ENCODE measurements at places on chromosomes 16 and 17.
A peak's percentile ranks its signal among the peaks of the same experiment; 100 is the strongest.

DNA sequence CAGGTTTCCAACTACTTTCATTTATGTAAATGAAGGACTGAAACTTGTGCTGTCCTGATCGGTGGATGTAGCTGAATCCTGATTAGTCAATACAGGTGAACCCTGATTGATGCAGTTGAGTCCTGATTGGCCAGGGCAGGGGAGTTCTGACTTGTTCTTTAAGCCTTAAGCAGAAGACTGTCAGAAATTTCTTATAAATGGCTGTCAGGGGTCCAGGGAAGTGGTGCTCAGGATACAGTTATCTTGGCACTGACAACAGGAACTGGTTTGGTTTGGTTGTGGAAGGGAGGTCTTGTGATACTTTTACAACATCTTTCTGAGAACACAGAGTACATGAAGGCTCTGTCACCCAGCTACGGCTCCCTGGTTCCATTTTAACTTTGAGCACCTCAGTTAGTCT is 132.1 kb downstream of the KCNJ12 start:
- DNase-seq: no peak

- no peak for DNase-seq
These were observed 96.3 kb upstream of the ZNF469 start for GRCh38 chr16:88286301-88286923.

DNA sequence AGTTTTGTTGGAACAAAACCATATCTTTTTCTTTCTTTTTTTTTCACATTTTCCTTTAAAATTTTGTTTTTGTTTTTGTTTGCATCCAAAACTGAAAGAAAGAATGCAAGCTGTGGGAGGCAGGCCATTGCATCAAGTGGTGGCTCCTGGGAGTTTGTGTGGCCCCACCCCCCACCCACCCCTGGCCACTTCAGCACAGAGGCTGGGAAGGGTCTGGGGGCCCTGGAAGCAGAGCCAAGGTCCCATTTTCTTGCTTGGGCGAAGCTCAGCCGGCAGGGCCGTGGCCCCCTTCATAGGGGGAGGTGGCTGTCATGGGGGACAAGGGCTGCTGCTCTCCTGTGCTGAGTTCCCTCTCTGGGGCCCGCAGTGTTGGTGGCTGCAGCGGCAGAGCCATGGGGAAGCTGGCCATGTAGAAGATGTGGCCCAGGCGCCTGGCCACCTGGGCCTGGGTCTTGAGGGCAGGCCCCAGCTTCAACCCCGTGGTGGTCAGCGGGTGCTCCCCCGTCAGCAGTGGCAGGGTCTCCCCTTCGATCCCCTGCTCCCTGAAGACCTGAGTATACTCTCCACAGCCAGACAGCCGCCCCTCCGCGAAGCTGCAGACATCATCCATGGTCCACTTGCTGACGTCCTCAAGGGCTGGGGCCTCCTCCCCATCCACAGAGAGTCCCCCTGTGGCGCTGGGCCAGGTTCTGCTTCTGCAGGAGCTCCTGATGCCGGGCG is 19.8 kb downstream of the PAFAH1B1 start:
- DNase-seq: no peak

DNA sequence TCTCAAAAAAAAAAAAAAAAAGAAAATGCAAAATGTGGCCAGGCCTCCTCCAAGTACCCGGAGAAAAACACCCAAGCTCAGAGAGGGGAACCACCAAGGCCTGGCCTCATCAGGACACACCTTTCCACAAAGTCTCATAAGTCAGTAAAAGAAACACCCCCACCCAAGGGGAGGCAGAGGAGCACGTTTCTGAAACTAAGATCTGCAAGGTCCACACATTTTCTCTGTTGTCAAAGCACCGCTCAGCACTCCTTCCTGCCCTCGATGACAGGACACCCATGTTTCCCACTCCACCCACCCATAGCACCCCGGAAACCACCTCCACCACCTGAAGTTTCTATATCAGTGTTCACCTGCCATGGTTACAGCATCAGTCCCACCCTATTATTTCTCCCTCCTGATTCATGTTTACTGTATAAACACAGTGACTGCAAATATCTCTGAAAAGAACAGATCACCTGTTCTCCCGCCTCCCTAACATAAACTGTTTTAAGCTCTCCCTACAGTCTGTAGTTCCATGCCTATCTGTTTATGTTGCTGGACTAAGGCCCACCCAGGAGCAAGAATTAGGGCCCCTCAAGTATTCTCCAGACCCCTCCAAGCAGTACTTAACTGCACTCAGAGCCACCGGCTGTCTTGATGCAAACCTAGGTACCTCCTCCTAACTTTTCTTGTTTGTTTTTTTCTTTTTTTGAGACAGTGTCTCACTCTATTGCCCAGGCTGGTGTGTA is 2.0 kb downstream of the CORO7 start:
- DNase-seq: no peak

GRCh38 chr17:69064476-69064875 is 3.7 kb upstream of the ABCA9 start:
- no peak for DNase-seq

DNA sequence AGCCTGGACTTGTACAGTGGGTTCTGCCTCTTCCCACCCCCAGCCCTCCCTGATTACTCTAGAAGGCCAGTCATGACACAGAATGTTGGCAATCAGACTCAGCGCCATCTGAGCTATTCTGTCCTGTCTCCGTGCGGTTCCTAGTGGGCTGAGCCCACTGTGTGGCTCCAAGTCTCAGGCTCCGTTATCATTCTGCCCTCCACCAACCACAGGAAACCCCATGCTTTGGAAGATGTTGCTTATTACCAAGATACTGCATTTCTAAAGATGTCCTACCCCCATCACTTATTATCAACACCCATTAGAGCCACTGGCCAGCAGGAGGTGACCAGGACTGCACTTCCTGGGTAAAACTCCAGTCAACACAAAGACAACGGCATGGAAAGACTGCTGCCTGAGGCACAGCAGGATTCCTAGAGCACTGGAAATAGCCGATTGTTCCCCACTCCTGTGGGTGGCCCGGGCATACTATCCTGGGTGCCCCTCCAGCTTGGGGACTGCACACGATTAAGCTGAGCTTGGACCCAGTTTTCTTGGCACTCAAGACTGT is 133.6 kb downstream of the AATF start:
- DNase-seq: no peak

- no peak for DNase-seq
These were observed 14.6 kb downstream of the SLC46A1 start for GRCh38 chr17:28391401-28391800.

DNA sequence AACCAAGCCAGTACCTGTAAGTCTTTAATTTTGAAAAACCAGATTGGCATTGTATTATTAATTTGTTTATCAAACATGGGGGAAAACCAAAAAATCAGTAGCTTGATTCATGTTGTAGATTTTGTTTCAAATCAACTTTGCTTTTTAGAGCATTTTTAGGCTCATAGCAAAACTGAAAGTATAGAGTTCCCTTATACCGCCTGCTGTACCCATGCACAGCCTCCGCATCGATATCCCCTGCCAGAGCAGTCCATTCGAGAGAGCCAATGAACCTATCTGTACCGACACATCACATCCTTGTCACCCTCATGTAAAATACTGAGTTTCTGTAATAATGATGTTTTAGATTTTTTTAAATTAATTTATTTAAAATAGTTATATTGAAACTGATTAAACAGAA is 16.2 kb upstream of the MRC2 start:
- no peak for DNase-seq

GRCh38 chr17:1498869-1499268 is 6.4 kb upstream of the MYO1C start:
- no peak for DNase-seq

- no peak for DNase-seq
These were observed 7.3 kb downstream of the SLC52A1 start for GRCh38 chr17:5027916-5028315.

- no peak for DNase-seq
These were observed 1.2 kb upstream of the FLYWCH1 start for GRCh38 chr16:2910441-2910969.

DNA sequence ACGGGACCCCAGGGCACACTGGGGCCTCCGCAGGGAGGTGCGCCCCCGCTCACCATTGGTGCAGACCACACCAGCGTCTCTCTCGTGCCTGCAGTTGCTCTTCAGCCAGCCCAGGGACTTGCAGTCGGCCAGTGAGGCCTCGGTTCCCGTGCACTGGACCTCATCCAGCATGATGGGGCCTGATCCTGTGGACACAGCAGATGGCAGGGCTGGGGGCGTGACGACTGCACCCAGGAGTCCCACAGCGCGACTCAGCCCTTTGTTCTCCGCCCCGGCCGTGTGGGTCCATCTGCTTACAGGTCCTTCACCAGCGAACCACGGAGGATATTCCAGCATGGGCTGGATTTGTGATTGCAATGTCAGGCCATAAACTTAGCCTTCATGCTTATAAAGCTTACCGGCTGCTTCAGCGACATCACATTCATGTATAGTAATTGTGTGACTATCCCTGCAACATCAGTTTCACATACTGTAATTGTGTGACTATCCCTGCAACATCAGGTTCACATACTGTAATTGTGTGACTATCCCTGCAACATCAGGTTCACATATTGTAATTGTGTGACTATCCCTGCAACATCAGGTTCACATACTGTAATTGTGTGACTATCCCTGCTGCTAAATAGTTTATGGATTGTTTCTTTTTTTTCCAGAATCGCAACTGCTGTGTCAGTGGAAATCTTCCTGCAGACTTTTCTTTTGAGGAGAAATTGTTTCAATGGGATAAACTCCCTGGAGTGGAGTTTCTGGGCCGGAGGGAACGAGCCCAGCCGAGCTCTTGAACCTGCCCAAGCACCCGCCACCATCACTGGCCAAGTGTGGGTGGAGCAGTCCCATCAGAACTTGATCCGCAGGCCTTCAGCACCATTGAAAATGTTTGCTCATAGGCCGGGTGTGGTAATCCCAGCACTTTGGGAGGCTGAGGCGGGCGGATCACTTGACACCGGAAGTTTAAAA is 4.8 kb downstream of the LGALS3BP start:
- DNase-seq: peak; percentile 70

GRCh38 chr17:19021622-19022083 is 17.1 kb upstream of the FAM83G start:
- DNase-seq: peak; percentile 14

- peak; percentile 90 for DNase-seq
These were observed 21.4 kb downstream of the BAHCC1 start for GRCh38 chr17:81416612-81417011.

DNA sequence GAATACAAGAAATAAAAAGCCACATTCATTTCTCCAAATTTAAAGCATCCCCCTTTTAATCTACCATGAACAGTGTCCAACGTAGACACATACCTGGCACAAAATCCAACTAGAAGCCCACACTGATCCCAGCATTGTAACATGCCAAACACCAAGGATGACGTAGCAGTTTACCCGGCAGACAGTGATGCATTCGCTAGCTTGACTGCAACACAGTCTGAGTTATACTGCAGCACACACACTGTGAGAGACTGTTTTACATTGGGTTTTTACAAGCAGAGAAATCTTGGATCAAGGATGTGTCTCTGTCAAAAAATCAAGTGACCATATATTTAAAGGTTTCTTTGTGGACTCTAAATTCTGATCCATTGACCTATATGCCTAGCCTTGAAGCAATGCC is 74.5 kb upstream of the C17orf78 start:
- peak; percentile 67 for DNase-seq

- DNase-seq: no peak
These were observed 158.9 kb downstream of the TRIM37 start for GRCh38 chr17:58947824-58948223.

GRCh38 chr17:36608794-36609497 is 7.6 kb downstream of the MRM1 start:
- peak; percentile 89 for DNase-seq

GRCh38 chr16:12876778-12877177 is 24.6 kb upstream of the SHISA9 start:
- DNase-seq: no peak

GRCh38 chr17:12667299-12667958 is 1.7 kb downstream of the MYOCD start:
- peak; percentile 49 for DNase-seq

DNA sequence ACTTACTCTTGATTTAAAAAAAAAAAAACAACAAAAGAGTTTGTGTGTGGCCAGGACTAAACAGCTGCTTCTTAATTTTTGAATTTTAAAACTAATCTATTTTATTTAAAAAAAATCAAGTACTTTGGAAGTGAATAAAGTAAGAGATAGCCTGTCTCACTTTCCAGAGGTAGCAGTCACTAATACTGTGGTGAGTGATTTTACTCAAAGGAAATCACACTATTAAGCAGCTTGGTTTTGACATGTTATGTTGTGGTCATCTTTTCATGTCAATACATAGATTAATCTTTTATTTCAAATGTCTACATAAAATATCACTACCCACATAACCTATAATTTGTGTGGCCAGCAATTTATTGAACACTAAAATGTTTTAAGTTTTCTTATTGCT is 102.2 kb upstream of the HLF start:
- no peak for DNase-seq

- DNase-seq: no peak
These were observed 144.8 kb upstream of the CCL2 start for GRCh38 chr17:34110315-34110714.

- DNase-seq: no peak
These were observed 25.5 kb downstream of the SERPINF1 start for GRCh38 chr17:1787301-1787902.

All from cerebellar cortex (tissue), 1 donor.